NCI-H510A treated with DMSO at 0.1 percent for 48 hours (cell line): ENCODE measurements at places on chromosomes 13 and 19.

DNA sequence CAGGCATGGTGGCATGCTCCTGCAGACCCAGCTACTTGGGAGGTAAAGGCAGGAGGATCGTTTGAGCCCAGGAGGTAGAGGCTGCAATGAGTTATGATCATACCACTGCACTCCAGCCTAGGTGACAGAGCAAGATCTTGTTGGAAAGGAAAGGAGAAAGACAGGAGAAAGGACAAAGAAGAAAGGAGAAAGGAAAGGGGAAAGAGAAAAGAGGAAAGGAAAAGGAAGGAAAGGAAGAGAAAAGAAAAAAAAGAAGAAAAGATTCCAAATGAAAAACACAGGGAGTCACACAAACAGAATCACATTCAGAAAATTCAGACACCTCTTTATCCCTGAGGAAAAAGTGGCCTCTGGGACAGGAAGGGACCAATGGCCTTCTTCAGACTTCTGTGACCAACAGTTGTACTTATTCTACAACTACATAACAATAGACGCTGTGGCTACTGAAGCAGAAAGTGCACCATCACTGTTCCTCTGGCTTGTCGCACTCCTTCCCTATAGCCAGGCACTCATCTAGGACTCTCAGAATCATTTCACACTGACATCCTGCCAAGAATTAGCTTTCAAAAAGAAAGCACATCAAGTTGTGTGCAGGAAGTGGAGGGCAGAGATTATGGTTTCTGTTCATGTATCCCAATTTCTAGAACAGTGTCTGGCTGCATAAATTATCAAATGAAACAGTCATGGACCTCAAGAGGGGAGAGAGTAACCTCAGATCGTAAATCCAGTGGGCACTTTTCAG is 5.9 kb downstream of the MTMR6 start:
- DNase-seq, result no peak

DNA sequence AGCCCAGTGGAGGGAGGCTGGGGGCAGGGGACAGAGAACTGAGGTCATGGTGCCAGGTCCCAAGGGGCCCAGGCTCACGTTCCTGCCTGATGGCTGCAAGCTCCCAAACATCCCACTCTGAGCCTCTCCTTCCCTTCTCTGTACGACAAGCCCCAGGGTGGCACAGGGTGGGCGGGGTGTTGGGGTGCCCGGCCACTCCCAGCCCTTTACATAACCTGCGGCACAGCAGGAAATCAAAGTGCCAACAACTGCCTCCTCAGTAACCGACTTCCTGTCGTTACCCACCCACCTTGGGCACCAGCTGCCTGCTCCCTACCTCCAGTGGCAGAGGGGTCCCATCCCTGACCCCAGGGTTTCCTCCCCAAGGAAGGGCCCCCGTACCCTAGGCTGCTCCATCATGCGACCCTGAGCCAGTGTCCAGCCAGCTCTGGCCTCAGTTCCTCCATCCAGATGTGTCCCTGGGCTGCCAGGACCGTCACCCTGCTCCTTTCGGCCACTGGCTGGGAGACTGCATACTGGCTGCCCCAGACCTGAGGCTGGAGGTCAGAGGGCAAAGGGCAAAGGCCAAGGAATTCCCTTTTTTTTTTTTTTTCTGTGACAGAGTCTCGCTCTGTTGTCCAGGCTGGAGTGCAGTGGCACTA is 27.7 kb upstream of the NFIC start:
- DNase-seq, result no peak

DNA sequence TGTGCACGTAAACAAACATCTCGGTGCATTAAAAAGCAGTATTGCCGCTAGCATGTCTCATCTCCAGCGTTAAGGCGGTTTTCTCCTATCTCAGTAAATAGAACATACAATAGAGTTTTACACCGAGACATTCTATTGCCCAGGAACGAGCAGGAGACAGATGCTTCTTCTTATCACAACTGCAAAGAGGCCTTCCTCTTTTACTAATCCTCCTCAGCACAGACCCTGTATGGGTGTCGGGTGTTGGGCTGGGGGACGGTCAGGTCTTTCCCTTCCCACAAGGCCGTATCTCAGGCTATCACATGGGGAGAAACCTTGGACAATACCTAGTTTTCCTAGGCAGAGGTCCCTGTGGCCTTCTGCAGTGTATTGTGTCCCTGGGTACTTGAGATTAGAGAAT is 21.2 kb downstream of the ZNF233 start:
- no peak for DNase-seq

DNA sequence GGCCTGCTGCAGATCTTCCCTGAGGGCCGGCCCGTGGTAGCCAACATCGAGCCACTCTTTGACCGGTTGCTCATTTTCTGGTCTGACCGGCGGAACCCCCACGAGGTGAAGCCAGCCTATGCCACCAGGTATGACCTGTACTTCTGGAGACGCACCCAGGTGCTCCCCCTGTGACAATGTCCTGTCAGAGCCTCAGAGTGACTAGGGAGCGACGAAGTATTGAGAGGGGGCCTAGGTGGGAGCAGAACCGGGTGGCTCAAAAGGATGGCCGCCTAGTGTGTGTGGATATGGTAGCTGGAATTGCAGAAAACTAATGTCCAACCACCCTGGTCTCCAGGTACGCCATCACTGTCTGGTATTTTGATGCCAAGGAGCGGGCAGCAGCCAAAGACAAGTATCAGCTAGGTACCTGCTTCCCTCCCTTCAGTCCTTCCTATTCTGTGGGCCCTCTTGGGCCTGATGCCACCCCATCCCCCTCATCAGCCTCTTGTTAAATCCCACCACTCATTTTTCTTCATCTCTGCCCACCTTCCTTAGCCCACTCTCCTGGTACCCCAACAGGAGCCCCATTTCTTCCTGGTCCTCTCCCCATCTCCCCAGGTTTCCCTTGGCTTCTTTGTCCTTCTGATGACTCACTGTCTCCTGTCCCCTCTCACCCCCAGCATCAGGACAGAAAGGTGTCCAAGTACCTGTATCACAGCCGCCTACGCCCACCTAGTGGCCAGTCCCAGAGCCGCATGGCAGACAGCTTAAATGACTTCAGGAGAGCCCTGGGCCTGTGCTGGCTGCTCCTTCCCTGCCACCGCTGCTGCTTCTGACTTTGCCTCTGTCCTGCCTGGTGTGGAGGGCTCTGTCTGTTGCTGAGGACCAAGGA is 8.4 kb downstream of the EGLN2 start:
- no peak for DNase-seq

GRCh38 chr19:33279430-33280350 is 22.6 kb downstream of the CEBPA start:
- DNase-seq, result no peak

DNA sequence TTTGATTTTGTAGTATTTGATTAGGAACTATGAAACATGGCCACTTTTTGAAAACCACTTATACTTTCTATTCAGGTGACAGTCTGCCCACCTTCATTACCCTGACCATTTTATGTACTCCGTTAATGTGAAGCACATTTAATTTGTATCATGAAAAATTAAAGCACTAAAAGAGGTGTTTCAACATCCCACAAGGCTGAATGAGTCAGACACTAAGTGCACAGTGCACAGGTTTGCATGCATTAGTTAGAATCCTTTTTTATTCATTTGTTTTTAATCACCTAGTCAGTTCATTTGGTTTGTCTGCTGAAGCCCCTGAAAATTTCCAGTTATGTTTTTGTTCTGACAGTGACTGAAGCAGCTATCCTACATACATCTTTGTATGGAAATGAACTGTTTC is 271.0 kb downstream of the SLITRK5 start:
- no peak for DNase-seq

- no peak for DNase-seq
Observed at GRCh38 chr13:104408733-104409132, 1342.5 kb upstream of the SLC10A2 start.

GRCh38 chr13:96072392-96072791 is 17.5 kb upstream of the HS6ST3 start:
- DNase-seq, result no peak

DNA sequence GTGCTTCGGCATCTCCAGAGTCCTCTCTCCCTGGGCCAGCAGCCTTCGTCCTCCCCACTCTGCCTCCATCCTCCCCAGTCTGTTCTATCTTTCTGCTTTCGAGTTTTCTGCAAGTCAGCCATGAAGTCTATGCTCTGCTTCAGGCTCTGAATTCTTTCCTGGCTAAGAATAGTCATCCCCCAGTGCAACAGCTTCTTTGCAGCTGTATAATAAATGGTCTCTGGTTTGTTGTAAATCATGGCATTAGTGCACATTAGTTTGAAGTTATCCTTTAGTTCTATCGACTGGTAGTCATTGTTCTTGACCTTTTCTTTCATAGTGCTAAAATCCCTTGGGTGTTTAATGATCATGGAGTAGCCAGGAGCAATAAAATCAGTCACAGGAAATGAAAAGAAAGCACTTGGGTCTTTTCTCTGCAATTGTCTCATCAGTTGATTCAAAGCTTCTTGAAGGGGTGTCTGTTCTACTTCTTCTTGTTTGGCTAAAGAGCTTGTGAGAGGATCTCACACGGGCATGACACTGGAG is 46.2 kb upstream of the SOX21 start:
- no peak for DNase-seq

GRCh38 chr19:39060171-39060570 is 24.0 kb upstream of the ACP7 start:
- no peak for DNase-seq

- DNase-seq, result no peak
Observed at GRCh38 chr19:40274585-40275544, 10.3 kb downstream of the AKT2 start.

- no peak for DNase-seq
Observed at GRCh38 chr13:33270895-33271538, 14.5 kb downstream of the STARD13 start.

GRCh38 chr19:48473161-48473966 is 4.2 kb downstream of the CYTH2 start:
- no peak for DNase-seq

DNA sequence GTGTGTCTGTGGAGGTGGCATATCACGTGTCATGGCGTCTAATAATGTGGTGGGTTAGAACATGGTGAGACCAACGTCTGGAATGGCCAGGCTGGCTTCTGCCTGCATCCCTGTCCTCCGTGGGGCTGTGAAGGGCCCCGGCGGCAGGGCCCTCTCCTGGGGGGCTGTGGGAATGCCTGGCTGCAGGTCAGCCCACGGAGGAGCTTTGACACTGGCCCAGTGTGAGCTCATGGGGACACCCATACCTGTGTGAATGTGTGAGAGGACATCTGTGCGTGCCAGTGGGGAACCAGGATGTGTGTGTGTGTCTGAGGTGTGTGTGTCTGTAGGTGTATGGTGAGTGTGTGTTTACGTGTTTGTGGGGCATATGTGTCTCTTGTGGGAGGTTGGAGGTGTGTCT is 300.1 kb downstream of the TEX29 start:
- no peak for DNase-seq

DNA sequence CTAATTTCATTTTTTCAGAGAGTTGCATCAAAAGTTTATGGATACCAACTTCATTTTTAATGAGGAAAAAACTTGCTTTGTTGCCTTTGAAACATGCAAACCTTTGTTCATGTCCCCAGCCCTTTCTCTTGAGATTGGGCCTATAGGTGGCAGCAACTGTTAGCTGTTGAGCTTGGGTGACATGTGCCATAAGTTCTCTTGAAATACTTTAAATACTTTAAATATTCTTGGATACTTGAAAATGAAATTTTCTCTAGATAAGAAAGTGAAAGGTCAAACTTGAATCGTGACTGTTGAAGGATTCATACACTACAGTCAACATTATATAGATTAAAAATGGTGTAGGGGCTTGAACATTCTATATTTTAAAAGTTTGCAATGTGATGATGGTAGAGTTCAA is 294.9 kb downstream of the NDFIP2 start:
- no peak for DNase-seq

DNA sequence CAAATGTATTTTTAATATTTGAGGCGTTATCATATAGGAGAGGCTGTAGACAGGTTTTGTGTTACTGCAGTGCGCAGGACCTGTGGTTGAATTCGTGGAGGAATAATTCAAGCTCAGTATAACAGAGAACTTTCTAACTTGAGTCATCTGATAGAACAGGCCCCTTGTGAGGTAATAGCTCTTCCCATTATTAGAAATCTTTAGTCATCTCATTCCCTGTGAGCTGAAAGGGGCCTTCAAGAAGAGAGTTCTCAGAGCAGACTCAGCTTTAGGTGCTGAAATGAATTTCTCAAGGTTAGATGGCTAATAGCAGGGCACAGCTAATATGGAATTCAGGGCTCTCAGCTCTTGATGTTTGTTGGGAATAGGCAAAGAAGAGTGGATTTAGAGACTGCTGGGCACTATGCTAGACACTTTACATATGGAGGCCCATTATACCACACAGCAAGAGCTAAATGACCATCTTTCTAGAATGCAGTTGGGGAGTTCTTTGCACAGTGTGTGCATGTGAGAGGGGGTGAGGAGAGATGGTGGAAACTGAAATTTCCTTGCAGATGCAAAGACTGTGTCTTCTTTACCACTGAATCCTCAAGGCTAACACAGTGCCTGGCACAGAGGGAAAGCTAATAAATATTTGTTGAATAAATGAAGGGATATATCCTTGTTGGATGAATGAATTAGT is 89.5 kb downstream of the DGKH start:
- no peak for DNase-seq

DNA sequence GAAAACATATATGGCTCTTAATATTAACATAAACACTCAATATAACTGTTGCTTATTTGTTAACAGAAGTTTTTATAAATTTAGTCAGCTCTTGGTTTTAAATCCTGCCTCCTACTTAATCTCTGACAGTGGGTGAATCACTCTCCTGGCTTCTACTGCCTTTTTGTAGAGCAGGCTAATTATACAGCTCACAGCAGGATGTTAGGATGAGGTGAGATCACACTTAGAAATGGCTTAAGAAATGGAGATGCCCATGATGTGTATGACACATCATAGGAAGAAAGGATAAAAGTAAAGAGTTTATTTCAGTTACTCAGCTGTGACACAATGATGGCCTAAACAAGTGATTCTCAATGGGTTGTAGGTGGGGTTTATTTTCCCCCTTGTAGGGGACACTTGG is 345.6 kb downstream of the SPRY2 start:
- no peak for DNase-seq

GRCh38 chr13:43058318-43058674 is 34.9 kb downstream of the DNAJC15 start:
- DNase-seq, result no peak

GRCh38 chr13:85666356-85666755 is 132.9 kb downstream of the SLITRK6 start:
- DNase-seq, result peak; percentile 72

DNA sequence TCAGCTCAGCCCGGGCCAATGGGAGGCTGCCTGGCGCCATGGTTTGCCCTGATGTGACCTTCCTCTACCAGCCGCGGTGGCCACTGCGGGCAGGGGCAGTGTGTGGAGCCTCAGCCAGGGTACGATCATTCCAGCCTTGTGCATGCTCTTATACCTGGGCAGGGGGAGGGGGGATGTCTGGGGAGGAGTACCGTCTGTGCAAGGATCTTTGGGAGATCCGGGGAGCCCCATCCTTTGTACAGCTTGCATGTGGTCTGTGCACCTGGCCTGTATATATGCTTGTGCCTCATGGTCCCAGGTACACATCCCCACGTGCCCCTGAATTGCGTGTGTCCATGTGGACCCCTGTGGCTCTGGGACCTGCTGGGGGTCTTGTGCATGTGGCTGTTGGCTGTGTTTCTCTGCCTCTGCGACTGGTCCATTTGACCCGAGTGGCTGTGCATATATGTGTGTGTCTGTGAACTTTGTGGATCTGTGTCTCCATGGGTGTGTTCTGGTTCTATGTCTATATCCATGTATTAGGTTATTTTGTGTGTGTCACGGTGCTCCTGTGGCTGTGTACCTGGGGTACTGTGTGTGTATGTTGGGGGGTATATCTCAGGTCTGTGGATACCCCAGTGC is 12.8 kb upstream of the NANOS3 start:
- no peak for DNase-seq
